Activated CD4-positive, alpha-beta T cell treated with anti-CD3 and anti-CD28 coated beads, Interleukin-2, amount 50 U/mL, for 24 hours (primary cell): ENCODE measurements at places on chromosomes 5 and 9.
A peak's percentile ranks its signal among the peaks of the same experiment; 100 is the strongest.

- no peak for DNase-seq
Observed at GRCh38 chr5:3424946-3425345, 170.7 kb upstream of the IRX1 start.

DNA sequence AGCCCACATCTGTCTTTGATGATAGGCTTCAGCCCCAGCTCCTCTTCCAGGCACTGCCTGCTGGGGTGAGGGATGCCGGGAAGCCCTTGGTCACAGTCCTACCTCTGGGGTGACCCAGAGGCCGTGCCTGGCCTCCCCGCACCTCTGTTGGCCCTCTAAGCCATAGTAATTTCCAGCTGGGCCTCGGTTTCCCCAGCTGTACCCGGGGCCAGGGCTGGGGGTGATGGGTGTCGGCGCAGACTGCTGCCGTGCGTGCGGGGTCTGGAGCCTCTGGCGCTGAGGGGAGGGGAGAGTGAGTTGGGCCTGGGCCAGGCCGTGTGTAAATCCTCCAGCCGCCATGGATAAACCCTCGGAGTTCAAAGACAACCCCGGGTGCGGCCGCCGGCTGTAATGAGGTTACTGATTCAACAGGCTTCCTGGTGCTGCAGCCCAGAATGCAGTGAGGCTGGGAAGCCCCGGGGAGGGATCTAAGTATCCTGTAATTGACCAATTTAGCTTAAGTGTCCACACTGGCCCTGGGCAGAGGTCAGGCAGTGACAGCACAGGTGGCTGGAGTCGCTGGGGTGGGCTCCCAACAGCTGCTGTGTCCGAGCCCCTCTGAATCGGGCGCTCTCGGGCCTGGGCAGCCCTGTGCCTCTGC lies 7.1 kb downstream of the RXRA start:
- no peak for DNase-seq

- no peak for DNase-seq
Observed at GRCh38 chr5:151685749-151686673, 704 bp downstream of the SPARC start.

- DNase-seq: no peak
Observed at GRCh38 chr9:93669958-93670207, 93.5 kb downstream of the PHF2 start.

DNA sequence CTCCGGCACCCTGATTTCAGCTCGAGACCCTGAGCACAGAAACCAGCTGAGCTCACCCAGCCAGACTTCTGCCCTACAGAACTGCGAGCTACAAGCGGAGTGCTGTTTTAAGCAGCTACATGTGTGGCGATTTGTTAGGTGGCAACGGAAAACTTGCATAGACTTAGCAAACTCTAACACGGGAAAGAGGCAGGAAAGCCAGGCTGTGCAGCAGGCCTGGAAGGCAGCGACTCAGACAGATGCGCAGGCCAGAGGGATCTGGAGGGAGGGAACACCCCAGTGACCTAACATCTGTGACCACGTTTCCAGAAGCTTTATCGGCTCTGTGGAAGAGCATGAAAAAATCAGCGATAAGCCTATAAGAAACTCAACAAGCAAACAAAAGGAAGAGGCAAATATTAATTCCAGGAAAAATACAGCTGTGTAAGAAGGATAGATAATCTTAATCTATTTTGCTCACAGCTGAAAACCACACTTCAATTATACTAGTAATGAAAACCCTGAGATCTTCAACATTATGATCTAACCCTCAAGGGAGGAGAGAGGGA lies 11.0 kb downstream of the UBAC1 start:
- DNase-seq: no peak

DNA sequence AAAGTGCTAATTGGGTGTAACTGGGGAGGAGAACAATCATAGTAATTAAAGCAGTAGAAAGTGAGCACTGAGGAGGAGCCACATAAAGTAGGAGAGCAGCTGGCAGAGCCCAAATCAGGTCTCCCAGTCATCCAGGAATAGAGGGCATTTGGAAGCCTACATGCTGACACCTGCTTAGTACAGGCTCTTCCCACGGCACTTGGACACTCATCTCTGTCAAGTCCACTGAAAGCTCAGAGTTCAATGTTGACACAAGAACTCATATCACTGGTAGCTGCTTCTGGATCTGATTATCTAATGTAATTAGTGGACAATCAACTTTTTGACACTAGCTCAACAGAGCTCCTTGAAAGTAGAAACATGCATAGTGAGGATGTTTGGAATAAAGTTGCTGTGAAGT lies 45.9 kb upstream of the PCSK1 start:
- no peak for DNase-seq

GRCh38 chr9:123312306-123312877 lies 43.6 kb upstream of the CRB2 start:
- DNase-seq: no peak

GRCh38 chr5:37086466-37087173 lies 162.6 kb downstream of the CPLANE1 start:
- no peak for DNase-seq

DNA sequence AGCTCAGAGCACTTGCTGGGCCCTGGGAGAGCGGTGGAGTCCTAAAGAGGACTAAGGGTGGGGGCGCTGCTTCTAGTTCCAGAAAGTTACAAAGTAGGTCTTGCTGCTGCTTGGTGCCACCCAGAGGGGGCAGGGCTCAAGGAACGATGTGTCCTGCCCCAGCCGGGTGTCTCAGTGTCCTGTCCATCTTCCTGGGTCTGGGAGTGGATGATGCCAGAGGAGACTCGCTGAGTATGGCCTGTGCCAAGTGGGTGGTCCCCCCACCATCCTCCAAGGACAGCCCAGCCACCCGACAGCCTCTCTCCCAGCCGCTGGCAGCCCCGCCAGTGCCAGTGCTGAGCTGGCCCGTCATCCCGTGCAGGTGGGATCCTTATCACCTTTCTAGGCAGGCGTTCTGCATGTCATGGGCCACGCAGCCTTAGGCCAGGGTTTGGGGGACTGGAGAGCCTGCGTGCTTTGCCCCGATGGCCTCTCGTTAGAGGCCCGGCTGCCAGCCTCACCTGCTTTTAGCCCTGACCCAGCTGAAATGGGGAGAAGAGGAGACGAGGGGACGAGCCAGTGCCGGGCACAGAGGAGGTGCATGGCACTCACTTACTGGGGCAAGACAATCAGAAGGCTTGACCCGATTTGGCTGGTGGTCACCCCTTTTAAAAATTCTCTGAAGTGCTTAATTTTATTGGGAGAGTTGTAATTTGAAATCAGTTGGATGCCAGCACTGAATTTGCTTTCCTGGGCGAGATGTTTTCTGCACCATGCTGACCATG lies 5.6 kb downstream of the WNK2 start:
- no peak for DNase-seq

DNA sequence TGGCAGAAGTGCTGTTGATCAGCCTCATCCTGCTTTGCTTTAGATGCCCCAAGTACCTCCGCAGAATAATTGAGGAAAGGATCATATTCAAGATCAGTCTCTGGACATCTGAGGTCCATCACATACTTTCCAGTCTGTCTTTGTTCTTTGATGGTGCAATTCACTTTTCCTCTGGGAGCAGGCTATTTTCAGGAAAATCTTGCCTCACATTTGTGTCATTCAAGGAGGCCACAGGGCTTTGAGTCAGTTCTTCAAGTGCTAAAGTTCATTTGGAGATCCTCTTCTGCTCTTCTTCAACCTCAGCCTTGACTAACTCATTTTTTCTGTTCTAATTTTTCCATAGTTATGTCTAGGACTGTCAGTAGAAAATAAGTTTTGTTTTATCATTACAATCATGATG lies 18.6 kb downstream of the EQTN start:
- no peak for DNase-seq

DNA sequence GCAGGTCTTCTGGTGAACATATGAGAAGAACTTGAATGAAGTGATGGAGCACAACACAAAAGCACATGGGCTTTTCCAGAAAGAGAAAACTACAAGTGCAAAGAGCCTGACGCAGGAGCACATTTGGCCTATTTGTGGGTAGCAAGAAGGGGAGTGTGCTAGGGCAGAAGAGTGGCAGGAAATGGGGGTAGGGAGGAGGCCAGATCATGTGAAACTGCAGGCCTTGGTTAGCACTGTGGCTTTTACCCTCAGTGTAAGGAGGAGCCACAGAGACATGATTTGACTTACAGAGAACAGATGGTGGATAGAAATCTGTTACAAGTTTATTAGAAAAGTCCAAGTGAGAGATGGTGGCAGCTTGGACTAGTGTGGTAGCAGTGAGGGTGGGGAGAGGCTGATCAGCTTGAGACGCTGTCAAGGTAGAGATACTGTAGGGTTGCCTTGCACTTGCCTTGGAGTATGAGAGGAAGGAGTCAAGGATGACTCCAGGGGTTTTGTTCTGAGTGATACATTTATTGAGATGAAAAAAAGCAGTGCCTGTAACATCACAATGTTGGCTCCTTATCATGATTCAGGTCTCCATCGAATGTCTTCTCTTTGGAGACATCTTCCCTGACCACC lies 126.7 kb downstream of the PPP2R2B start:
- no peak for DNase-seq

GRCh38 chr9:33750307-33750838 lies 45.0 kb upstream of the PRSS3 start:
- DNase-seq: no peak

- no peak for DNase-seq
Observed at GRCh38 chr5:139912804-139913203, 117.2 kb downstream of the PSD2 start.

GRCh38 chr9:71769175-71770161 lies 1.2 kb upstream of the CEMIP2 start:
- DNase-seq: peak; percentile 18

- DNase-seq: no peak
Observed at GRCh38 chr5:36334315-36334714, 32.6 kb upstream of the RANBP3L start.

GRCh38 chr9:2957656-2958200 lies 113.8 kb upstream of the PUM3 start:
- DNase-seq: no peak

- DNase-seq: no peak
Observed at GRCh38 chr9:95516734-95517558, at the start of gene PTCH1. Gene PTCH1, minus strand, starts transcription at chr9:95516971.

GRCh38 chr5:93791518-93791972 lies 50.1 kb upstream of the POU5F2 start:
- no peak for DNase-seq

- no peak for DNase-seq
Observed at GRCh38 chr5:476102-476813, 33.3 kb downstream of the EXOC3 start.

- DNase-seq: no peak
Observed at GRCh38 chr9:113992276-113992951, 85.7 kb downstream of the AMBP start.

DNA sequence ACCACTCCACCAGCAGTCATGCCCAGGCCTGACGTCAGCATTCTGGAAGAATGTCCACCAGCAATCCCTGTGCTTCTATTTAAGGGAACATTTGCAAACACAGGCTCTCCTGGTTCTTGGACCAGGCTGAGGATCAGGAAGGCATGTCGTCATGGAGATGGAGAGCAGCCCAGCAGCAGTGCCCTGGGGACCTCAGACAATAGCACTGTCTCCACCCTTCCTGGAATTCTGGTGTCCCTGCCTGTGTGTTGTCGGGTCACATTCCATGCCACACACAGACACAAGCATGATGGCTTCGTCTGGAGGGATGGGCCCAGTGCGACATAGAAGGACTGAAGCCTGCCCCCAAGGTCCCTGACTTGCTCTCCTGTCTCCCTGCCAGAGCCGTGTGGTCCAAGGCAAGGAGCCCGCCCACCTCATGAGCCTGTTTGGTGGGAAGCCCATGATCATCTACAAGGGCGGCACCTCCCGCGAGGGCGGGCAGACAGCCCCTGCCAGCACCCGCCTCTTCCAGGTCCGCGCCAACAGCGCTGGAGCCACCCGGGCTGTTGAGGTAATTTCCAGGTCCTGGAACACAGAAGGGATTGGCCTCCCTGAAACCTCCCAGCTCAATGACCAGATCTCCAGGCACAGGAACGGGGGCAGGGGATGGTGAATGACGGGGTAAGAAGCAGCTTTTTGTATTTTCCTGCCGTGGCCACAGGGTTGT lies 43.8 kb downstream of the STOM start:
- no peak for DNase-seq

- DNase-seq: no peak
Observed at GRCh38 chr5:105695941-105696340, 1974.8 kb downstream of the EFNA5 start.

GRCh38 chr9:135533674-135534073 lies 12.3 kb upstream of the OBP2A start:
- DNase-seq: no peak

DNA sequence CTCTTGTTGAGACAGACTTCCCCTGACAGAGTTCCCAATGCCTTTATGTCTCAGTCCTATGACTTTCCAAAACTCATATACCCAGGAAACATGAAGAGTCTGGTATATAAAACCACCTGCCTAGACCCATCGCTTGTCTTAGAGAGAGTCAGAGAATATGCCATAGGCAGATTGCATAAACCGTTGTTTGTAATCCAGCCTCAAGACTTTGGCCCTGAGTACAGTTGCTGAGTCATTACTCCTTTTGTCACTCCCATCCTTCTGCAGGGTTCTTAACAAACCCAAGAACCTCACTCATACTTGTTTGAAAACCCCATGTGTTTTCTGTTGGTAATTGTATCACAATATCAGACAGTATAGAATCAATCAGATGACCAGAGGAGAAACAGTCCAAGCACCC lies 616.3 kb downstream of the SLCO4C1 start:
- no peak for DNase-seq

DNA sequence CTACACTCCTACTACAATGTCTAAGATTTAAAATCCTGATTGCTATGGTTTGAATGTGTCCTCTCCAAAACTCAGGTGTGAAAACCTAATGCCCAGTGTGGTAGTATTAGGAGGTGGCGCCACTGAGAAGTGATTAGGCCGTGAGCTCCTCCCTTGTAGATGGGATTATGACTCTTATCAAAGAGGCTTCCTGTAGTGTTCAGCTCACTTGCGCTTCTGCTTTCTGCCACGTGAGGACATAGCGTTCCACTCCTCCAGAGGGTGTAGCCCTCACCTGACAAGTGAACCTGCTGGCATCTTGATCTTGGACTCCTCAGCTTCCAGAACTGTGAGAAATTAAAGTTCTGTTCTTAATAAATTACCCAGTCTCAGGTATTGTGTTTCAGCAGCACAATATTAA lies 33.0 kb upstream of the WHRN start:
- no peak for DNase-seq

DNA sequence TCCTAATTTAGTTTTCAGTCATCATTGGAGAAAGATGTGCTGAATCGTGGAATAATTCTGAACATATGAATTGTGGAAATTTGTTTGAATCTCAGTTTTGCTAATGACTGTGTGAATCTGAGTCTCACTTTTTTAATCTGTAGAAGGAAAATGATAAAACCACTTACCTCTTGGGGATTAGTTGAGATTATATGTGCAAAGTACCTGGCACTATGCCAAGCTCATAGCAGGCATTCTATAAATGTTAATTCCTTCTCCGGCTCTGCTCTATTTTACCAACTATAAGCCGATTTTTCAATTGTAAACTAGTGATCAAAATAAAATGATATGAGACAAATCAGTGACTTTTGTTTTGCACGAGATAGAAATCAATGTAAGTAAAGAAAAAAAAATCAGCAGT lies 290.8 kb downstream of the TRPM3 start:
- no peak for DNase-seq

GRCh38 chr5:145867806-145868205 lies 5.0 kb downstream of the GRXCR2 start:
- DNase-seq: no peak
